ENCODE measurements at places on chromosomes 3 and 15. TPM values are rescaled to one million over a fixed set of nuclear protein-coding genes. Genes with fewer than 3 reads are reported as not detected.

DNA sequence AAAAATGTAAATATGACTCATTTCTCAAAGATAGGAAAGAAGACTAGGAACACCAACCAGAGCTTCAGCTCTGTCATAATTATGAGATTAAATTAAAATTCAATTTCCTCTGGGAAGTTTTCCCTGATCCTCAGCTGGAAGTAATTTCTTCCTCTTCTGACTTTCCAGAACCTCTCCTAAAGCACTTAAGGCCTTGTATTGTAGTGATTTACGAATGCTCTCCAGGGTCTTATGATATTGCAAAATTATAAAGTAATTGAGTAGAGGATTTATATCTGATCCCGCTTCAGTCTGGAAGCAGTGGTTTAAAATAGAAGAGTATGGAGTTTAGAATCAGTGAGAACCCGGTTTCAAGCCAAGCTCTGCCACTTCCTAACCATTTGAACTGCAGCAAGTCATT is 279.8 kb downstream of the ZPLD1 start:
- DNase-seq = no peak

DNA sequence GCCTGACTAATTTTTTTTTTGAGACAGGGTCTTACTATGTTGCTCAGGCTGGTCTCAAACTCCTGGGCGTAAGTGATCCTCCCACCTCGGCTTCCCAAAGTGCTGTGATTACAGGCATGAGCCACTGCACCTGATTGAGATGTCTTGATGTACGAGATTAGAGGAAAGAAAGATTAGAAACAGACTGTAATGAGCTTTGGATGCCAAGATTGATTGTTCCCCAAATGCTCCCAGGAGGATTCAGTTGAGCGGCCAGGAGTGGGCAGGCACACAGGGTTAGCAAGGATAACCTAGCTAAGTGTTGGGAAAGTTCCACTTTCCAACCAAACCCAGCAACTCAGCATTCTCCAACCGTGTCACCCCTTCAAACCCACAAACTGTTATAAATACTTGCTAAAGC is 63.7 kb downstream of the SRGAP3 start:
- no peak for DNase-seq

DNA sequence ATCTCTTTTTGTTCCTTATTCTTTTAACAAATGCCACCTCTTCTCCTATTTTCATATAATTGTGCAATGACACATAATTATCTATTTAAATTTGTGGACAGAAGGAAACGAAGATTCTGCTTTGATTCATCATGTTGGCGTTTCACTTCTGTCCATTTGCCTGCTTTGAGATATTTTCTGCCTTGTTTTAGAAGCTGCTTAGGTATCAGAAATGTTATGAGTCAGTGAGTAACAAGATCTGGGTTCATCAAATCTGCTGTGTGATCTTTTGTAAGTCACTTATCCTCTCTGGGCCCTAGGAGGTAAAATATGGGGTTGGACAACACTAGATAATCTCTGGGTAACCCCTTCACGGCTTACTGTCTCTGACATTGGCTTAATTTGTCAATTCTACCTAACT is 7.3 kb upstream of the MINDY4B start:
- no peak for DNase-seq

GRCh38 chr3:147244397-147244796 is 161.9 kb downstream of the ZIC4 start:
- DNase-seq = no peak

Gene CHRNB4
- polyA plus RNA-seq = 0.67 TPM
